Ovary (tissue), 10 donors: ENCODE measurements at places on chromosomes 5 and 9. TPM values are rescaled to one million over a fixed set of nuclear protein-coding genes. Genes with fewer than 3 reads are reported as not detected.

DNA sequence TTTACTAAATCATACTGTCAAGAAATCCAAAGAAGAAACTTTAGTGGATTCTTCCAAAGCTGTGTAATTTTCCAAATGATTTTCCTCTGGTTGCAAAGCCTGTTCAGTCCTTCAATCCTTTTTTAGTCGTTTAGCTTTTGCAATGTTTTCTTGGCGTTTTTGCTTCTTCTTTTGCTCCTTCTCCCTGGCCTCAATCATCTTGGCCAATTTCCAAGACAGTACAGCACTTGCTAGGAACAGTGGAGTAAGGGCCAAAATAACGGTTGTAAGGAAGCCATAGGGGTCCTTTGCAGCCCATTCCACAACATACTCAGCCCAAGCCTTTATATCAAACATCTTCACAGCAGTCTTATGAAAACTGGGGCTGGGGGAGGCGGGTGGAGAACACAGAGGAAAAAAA lies 2.4 kb downstream of the SMIM15 start:
- H3K4me3 ChIP-seq: no peak overlapping the region
- no peak overlapping the region for H3K27ac ChIP-seq
- no peak for DNase-seq
- no peaks in the 10 kb centered on the region for H3K36me3 ChIP-seq
- H3K27me3 ChIP-seq: no peaks in the 10 kb centered on the region
- H3K4me1 ChIP-seq: peaks cover 3% of the 10 kb centered on the region

- no peaks in the 10 kb centered on the region for H3K27me3 ChIP-seq
- H3K27ac ChIP-seq: no peak overlapping the region
- no peaks in the 10 kb centered on the region for H3K36me3 ChIP-seq
- H3K4me3 ChIP-seq: no peak overlapping the region
- H3K4me1 ChIP-seq: peaks cover 78% of the 10 kb centered on the region
Observed at GRCh38 chr9:134341929-134342745, 15.9 kb downstream of the RXRA start.

GRCh38 chr9:20042128-20042711 lies 253.4 kb upstream of the SLC24A2 start:
- no peaks in the 10 kb centered on the region for H3K4me1 ChIP-seq
- H3K27ac ChIP-seq: no peak overlapping the region
- H3K4me3 ChIP-seq: no peak overlapping the region

DNA sequence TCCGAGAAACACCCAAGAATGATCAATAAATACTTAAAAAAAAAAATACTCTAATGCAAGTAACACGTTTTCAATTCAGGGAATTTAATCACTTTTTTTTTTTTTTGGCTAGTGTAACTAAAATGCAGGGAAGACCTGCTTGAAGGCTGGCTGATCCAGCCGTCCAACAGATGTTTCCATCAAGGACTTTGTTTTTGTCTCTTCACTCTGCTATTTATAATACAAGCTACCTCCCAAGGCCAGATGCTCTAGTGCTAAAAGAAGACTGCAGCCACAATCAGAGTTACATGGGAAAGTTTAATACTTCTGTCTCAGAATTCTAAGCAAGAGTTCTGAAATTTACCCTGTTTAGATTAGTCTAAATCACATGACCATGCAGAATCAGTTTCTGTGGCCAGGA lies 14.5 kb downstream of the TBCA start:
- H3K4me3 ChIP-seq: no peak overlapping the region
- no peak for DNase-seq
- H3K27me3 ChIP-seq: no peaks in the 10 kb centered on the region
- no peaks in the 10 kb centered on the region for H3K36me3 ChIP-seq

DNA sequence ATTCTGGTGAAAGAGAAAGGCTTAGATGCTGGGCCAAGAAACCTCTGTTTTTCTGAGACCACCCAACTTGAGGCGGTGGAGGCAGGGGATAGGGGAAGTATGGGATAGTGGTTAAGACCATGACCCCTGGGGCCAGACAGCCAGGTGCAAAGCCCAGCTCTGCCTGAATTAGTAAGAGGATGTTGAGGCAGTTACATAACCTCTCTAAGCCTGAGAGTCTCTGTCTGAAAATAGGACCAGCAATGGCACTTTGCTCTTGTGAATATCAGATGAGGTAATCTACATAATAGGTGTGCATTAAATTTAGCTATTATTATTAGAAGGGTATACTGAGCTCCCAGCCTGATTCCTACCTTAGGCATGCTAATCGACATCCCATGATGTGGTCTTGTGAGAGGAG lies 68.2 kb downstream of the DOCK2 start:
- no peaks in the 10 kb centered on the region for H3K4me1 ChIP-seq
- H3K36me3 ChIP-seq: no peaks in the 10 kb centered on the region
- H3K27ac ChIP-seq: no peak overlapping the region
- DNase-seq: no peak

DNA sequence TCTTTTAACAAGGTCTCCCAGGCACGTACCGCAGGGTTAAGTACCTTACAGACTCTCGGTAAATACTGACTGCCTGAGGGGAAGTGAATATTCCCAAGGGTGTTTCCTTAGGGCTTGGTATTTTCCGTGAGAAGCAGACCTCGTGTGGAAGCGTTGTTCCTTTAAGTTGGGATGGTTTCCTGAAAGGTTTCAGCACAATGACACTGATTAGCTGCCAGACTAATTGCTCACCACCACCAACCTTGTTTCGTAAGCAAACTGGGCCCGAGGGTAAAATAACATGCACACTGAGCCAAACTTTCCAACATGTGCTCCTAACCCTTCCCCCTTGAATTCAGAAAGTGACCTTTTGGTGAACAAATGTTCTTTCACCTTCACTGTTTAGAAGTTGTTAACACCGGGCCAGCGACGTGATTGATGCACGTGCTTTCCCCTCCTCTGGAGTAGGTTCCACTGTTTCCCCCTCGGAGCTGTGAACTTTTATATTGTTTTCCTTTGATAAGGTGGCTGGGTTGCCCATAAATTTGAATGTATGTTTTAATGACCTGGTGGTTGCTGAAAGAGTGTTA lies 128.1 kb upstream of the RPS23 start:
- no peaks in the 10 kb centered on the region for H3K27me3 ChIP-seq
- H3K4me1 ChIP-seq: no peaks in the 10 kb centered on the region
- H3K4me3 ChIP-seq: no peak overlapping the region
- no peaks in the 10 kb centered on the region for H3K36me3 ChIP-seq
- peak; percentile 12 for DNase-seq

- H3K4me1 ChIP-seq: no peaks in the 10 kb centered on the region
- H3K4me3 ChIP-seq: no peak overlapping the region
- no peak for DNase-seq
- H3K27me3 ChIP-seq: no peaks in the 10 kb centered on the region
- no peak overlapping the region for H3K27ac ChIP-seq
- H3K36me3 ChIP-seq: no peaks in the 10 kb centered on the region
Observed at GRCh38 chr9:73441890-73442818, 290.5 kb downstream of the ANXA1 start.

DNA sequence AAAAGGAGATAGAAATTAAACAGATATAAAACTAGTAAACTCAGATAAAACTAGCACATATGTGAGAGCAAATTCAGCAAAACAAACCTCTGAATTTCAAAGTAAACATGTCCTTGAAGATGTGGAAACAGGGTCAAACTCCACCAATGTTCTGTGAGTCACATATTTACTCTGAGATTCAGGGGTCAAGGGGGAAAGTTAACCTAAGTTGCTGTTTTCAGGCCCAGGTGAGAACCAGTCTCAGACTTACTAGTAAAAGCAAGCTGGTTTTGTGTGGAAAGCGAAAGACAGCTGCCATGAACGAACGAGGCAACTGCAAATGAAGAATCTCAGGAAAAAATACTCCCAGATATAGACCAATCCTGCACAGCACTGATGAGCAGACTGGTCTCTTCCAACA lies 29.0 kb downstream of the PSMB7 start:
- no peaks in the 10 kb centered on the region for H3K36me3 ChIP-seq
- DNase-seq: no peak
- no peaks in the 10 kb centered on the region for H3K27me3 ChIP-seq
- H3K27ac ChIP-seq: no peak overlapping the region
- no peak overlapping the region for H3K4me3 ChIP-seq

DNA sequence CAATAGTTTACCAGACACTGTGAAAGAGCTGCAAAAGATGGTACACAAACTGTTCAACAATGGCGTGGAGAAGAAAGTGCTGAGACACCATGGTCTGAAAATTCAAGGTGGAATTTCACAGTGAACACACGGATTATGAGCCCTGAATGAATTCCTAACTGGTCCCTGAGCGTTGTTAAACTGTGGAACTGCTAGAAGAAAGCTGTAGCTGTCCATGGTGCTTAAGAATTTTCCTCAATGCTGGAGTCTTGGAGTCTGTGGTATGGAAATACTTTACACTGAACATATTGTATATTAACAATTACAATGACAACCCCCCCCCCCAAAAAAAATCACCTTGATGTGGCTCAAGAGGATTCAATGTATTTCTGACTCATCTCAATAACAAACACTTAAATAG lies 68.5 kb downstream of the SLC24A2 start:
- DNase-seq: no peak
- no peaks in the 10 kb centered on the region for H3K27me3 ChIP-seq
- no peak overlapping the region for H3K27ac ChIP-seq
- H3K4me1 ChIP-seq: no peaks in the 10 kb centered on the region

DNA sequence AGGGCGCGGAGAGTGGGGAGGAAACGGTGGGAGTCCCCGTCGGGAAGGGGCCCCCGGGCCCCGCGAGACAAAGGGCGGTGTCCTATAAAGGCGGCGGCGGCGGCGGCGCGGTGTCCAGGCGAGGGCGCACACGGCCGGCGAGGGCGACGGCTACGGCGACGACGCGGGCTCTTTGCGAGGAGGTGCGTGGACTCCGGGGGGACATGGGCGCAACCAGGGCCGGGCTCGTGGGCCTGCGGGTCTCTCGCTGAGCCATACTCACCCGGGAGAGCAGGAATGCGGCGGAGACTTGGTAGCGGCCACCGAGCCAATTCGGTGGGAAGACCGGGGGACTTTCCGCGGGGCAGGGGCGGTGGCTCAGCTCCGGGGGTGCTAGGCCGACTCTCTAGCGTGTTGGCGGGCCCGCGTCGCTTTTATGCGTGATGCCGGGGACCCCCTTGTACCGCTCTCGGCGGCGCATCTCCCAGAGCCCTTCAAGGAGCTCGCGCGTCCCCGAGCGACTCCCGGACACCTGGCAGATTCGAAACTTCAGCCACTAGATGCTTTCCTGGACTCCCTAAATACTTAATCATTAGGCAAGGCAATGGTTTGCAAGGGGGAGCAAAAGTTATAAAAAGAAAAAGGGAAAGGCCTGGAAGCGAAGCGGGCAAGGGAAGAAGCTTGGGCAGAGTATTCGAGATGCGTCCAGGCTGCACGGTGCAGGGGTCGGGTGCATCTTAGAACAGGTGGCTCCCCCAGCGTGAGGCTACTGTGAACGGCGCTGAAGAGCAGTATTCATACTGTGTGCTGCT lies 5.9 kb upstream of the TAL2 start:
- H3K36me3 ChIP-seq: no peaks in the 10 kb centered on the region
- H3K27ac ChIP-seq: no peak overlapping the region
- no peaks in the 10 kb centered on the region for H3K27me3 ChIP-seq
- H3K4me1 ChIP-seq: no peaks in the 10 kb centered on the region
- DNase-seq: peak; percentile 19

GRCh38 chr9:110192531-110193261 lies 15.3 kb downstream of the C9orf152 start:
- no peak overlapping the region for H3K4me3 ChIP-seq
- peak; percentile 42 for DNase-seq
- no peaks in the 10 kb centered on the region for H3K27me3 ChIP-seq
- H3K4me1 ChIP-seq: peaks cover 7% of the 10 kb centered on the region
- H3K27ac ChIP-seq: peak overlapping the region; percentile 69
- no peaks in the 10 kb centered on the region for H3K36me3 ChIP-seq

GRCh38 chr9:129250786-129251185 lies 72.7 kb upstream of the IER5L start:
- H3K4me3 ChIP-seq: no peak overlapping the region
- no peak overlapping the region for H3K27ac ChIP-seq
- H3K4me1 ChIP-seq: peaks cover 18% of the 10 kb centered on the region

CPEB4 gene
- 7.2 TPM for polyA plus RNA-seq

CARTPT gene
- polyA plus RNA-seq: not detected

PCDHGA8 gene
- 0.37 TPM for polyA plus RNA-seq
